ENCODE measurements at places on chromosomes 2 and 18.

DNA sequence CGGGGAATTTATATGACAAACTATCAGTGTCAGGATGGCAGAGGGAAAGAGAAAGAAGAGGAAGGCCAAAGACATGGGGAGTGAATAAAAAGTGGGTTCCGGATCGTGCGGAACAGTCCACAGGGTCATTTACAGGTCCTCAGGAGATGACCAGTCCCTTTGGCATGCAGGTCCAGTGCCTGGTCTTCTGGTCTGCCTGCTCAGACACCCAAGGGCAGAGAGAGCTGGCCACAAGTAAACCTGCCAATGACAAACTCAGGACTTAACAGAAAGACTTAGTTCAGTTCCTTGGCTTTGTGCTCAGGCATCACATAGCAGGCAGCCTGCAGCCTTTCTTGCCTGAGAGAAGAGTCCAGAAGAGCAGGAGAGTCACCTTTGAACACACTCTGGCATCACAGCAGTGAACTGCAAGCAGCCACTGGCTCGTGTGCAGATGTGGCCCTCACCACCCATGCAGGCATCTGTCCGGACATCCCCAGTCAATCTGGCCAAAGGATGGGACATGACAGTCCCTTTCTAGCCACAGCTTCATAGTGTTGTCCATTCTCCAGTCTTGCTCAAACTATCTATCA lies 14.0 kb downstream of the TMEM127 start:
- peak; percentile 38 for DNase-seq

DNA sequence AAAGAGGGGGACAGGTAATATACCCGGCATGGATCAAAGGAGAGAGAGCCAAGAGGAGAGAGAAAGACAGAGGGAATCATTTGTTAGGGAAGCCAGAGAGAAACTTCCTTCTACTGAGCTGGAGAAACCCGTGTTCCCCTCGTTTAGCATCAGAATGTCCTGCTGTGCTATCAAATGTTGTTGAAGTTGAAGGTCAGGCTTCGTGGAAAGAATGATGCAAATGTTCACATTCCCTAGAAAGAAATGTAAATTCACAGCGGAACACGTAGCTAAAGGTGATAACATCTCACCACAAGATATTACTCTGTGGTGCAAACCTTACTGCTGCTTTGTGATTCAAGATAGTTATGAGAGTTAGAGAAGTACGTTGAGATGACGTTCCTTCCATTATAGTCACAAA lies 258.1 kb downstream of the LNPK start:
- no peak for DNase-seq

- no peak for DNase-seq
Observed at GRCh38 chr2:121754851-121755236, 607 bp upstream of the TSN start.

DNA sequence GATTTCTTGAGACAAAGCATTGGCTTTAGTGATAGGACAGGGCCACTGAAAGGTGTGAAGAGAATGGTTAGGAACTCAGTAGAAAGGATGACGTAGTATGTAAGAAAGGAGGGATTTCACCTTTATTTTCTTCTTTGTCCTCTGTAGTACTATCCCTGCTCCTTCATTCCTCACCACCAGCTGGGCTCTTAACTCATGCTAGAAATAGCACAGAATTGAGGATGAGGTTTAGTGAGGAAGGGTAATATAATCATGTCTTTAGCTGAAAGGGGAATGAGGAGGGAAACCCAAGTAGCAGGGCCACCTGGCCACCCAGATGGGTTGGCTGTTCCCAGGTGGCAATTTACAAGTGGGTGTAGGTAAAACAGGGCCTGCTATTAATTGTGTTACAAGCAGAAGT lies 15.2 kb downstream of the ACVR2A start:
- DNase-seq: no peak

GRCh38 chr18:24995056-24995455 lies 356.9 kb downstream of the ZNF521 start:
- no peak for DNase-seq

- no peak for DNase-seq
Observed at GRCh38 chr2:10954416-10954815, 42.7 kb downstream of the KCNF1 start.

DNA sequence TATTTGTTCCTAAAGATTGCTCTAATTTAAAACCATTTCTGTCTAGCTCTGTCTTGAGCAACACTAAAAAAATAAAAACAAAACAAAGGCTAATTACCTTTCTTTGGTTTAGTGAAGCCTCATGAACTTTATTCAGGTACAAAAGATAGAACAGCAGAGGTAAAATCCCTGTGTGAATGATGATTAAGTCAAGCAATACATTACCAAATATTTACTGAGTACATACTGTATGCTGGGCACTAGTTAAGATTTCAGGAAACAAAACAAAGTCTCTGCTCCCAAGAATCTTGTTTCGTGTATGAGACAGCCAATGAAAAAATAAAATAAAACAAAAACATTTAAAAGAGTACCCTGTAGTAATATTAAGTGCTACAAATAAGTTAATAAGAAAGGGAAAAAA lies 257.5 kb downstream of the RND3 start:
- DNase-seq: no peak

DNA sequence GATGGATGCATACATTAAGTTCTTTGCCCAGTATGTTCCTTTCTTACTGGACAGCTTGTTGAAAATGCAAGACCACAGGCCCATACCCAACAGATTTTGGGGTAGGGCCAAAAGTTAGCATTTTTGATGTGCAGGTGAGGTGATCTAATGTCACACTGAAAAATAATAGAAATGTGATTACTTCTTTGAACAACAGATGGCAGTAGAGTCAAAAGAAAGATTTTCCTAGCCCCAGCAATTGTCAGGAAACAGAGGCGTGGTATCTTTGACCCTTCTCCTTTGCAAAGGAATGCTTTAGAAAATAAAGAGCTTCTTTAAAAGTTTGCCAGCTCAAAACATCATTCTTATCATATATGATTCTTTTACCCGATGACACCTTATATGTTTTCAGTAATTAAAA lies 343.6 kb upstream of the SYT4 start:
- peak; percentile 9 for DNase-seq

DNA sequence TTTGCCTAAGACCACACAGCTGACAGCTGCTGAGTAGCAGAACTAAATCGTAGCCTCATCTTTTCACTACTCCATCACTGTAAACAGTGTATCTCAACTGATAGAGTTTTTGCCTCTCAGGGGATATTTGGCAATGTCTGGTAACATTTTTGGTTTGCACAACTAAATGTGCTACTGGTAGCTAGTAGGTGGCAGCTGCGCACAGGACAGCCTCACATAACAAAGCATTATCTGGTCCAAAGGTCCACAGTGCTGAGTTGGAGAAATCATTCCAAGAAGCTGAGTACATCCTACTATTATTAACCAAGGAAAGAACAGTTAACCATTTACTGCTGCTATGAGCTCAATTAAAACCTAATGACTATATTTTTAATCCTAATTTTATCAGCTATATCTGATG lies 6.1 kb upstream of the CCDC102B start:
- DNase-seq: no peak

GRCh38 chr2:47288864-47289263 lies 114.1 kb upstream of the MSH2 start:
- DNase-seq: no peak

DNA sequence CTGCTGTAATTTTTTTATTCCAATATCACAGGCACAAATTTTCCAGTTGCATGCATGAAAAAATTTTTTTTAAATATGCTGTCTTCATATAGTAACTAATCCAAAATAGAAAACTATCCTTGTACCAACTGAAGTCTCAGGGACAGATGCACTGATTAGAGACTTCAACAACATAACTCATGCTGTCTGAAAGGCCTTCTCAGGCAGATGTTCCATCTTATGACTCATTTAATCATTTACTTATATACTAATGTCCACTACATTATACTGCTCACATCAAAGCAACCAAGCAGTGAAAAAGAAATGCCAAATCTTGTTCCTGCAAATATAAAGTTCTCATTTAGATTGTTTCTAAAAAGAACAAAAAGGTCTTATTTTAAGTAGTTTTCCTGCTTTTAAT lies 53.1 kb downstream of the OLA1 start:
- no peak for DNase-seq

DNA sequence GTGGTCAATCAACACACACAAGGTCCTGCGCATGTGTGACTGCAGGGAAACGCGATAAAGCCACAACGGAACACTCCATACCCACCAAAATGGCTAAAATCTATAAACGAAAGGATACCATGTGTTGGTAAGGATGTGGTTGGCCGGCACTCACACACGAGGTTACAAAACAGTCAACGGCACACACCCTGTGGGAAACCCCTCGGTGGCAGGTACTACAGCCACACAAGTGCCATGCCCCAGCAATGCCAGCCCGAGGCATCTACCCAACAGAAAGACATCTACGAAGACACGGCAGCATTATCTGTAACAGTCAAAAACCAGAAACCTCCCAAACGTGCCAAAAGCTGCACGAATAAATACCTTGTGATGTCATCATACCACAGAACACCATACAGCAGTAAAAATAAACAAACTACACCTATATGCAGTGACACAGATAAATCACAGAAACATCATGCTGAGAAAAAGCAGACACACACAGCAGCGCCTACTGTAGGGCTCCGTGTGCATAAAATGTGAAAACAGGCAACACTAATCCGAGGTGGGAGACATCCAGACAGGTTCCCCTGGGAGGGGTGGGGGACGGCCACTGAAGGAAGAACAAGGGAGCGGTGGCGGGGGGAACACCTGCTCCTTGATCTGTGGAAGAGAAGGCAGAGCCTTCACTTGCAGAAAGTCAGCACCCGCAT lies 36.7 kb downstream of the HDAC4 start:
- no peak for DNase-seq

- DNase-seq: no peak
Observed at GRCh38 chr2:239047420-239047819, 199.5 kb downstream of the TWIST2 start.

GRCh38 chr2:71742953-71743601 lies 289.7 kb downstream of the DYSF start:
- DNase-seq: no peak

GRCh38 chr18:52979892-52980291 lies 639.9 kb downstream of the DCC start:
- DNase-seq: no peak

DNA sequence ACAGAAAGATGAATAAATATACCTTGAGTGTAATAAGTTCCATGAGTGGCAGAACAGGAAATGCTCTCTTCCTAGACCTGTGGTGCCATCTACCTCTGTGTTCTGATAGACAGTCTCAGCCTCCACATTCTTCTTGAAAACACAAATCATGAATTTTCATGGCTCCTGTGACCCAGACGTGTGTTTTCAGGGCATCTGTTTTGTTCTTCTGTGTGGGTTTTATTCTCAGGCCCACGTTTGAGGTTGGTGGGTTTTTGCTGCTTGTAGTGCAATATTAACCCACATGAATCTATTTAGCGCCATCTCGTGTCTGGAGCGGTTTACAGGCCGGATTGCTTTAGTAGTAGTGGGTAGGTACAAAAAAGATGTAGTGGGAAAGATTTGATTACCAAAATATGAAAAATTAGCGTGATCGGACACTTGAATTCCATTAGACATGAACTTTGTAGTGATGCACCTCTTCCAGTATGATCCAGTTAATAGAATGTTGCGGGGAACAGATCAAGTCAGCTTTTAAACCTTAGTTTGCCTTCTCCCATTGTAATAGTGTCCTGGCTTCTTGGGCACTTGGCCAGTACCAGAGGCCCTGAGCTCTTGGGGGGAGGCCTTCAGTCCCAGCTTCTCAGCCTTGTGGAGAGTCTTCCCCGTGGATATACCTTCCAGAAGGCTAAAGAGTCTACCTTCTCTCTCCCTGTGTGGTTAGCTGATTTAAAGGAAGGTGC lies 256.5 kb downstream of the TPGS2 start:
- DNase-seq: peak; percentile 43

- DNase-seq: no peak
Observed at GRCh38 chr2:173851141-173851641, 114.0 kb downstream of the SP3 start.

GRCh38 chr2:211203986-211204385 lies 647.6 kb downstream of the CPS1 start:
- DNase-seq: no peak

GRCh38 chr2:174339561-174340399 lies 5.0 kb downstream of the SP9 start:
- DNase-seq: no peak

DNA sequence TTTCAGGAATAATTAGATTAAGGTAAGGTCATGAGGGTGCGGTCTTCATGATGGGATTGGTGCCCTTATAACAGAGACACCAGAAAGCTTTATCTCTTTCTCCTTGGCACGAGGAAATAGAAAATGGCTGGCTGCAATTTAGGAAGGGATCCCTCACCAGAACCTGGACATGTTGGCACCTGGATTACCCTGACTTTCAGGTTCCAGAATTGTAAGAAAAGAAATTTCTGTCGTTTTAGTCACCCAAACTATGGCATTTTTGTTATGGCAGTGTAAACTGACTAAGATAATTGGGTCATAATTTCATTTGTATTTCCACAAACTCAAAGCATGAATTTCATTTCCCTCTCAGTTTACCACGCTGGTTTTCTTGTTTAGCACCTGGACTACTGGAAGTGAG lies 473.6 kb downstream of the PTH2R start:
- no peak for DNase-seq

DNA sequence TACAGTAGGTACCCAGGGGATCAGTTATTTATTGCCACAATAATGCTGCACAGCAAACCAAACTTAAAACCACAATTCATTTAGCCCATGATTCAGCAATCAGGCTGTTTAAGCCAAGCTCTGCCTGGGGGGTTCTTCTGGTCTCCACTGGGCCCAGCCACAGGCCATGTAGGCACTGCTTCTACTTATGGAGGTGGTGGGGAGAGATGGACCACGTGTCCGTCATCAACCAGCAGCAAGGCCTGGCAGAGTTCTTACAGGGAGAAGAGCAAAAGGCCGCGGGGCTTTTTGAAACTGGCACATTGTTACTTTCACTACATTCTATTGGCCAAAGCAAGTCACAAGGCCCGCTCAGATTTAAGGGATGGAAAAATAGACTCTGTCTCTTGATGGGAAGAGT lies 76.3 kb upstream of the DAPL1 start:
- DNase-seq: no peak

- no peak for DNase-seq
Observed at GRCh38 chr18:54737986-54738385, 90.3 kb upstream of the RAB27B start.

DNA sequence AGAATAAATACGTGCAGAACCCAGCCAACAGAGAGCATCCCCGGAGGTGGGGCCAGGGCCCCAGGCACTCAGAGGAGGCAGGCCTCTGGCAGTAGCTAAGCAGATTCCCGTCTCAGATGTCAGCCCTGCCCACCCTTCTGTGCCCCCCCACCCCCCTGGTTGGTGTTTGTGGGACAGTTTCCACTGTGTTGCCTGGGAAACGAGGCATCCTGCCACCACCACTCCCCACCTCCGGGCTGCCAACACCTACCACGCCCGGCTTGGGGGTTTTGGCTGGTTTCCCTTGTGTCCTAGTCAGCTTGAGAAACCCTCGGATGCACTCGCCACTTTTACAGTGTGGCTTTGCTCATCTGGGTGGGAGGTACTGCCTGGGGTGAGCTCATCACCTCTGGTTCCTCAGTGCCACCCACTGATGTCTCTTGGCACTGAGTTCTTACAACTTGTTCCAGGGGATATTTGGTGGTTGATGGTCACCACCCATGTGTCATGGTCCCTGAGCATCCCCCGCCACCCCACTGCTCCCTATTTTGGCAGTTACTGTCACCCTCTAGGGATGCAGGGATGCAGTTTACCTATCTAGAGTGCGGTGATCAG lies 72.4 kb upstream of the YWHAQ start:
- no peak for DNase-seq

GRCh38 chr18:66325251-66325650 lies 278.6 kb downstream of the CDH19 start:
- no peak for DNase-seq

- DNase-seq: no peak
Observed at GRCh38 chr2:31249009-31249690, 15.2 kb downstream of the EHD3 start.
